ENCODE measurements at places on chromosomes 4 and X. TPM values are rescaled to one million over a fixed set of nuclear protein-coding genes. Genes with fewer than 3 reads are reported as not detected.

DNA sequence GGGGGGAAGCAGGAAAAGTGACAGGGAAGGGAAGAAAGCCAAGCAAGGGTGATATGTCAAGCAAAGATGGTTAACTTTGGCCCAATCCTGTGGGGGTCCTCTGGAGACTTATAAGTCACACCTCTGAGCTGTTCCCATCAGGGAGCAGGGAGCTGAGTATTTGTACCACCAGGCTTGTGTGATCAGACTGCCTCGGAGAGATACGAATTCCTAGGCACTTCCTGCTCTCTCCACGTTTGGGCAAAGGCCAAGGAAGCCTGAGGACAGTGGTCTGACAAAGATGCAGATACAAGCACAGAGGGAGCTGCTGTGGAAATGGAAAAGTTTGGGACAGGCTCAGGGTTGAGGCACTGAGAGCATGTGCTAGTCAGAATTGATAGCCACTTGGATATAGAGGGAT, 10.4 kb upstream of the PPP3CA start:
- DNase-seq: no peak

DNA sequence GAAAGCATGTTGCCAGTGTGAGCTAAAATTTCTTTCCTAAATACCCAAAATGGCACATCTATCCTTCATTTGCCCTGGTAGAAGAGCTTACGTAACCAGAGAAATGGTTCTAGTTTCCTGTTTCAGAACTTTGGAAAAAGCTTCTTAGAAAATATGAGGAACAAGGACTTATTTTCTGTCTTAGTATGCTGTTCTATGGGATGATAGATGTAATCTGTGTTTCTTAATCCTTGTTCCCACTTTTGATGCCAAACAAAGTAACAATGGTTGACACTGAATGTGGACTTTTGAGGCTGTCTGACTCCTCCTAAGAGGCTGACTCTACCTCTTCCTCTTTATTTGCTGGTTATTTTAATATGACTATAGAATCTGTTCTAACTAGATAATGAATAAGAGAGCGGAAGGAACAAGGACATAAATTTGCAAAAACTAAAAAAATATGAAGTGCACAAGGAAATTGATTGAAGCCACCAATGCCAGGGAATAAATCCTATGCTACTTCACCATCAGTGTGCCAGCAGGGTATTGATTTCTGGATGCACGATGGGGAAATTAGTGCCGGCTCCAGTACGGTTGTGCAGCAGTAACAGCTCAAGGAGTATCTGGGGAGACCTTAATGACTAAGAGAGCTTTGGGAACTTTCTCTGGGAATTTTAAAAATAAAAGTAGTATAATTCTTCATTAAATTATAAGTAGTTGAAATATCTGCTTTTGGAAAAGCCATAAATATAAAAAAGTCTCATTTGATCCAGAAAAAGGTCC, 39.4 kb upstream of the TET2 start:
- DNase-seq: no peak

DNA sequence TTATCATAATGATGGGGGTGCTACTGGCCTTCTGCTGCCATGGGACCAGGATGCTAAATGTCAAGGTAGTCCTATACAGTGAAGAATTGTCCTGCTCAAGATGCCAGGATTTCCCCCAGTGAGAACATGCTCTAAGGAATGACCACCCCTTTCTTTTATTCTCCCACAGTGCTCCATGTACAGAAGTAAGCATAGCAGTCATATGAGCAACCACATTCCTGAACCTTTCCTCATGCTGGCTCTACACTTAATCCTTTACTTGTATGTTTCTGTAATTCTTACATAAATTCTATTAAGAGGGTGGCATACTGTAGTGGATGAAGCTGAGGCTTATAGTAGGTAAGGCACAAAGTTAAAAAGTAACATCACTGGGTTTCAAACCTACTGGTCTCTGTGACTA, 20.2 kb downstream of the CYP2U1 start:
- no peak for DNase-seq

DNA sequence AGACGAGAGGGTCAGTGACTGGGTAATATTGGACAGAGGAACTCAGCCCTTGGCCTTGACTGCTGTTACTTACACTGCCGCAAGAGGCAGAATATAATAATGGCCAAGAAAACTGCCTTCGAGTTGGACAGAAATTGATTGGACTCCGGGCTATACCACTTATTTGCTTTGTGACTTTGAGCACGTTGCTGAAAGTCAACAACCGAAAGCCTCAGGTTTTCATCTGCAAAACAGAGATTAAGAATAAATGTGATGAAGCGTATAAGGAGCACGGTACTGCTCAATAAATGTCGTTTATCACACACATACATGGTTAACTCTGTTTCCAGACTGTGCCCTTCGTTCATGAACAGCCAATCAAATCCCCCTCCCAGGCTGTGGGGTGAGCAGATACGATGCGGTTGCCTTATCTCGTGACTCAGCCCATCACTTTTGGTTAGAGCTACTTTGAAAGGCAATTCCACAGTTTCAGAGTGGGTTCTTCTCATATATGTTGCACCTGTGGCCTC, 91.6 kb downstream of the TSPAN7 start:
- DNase-seq: no peak

DNA sequence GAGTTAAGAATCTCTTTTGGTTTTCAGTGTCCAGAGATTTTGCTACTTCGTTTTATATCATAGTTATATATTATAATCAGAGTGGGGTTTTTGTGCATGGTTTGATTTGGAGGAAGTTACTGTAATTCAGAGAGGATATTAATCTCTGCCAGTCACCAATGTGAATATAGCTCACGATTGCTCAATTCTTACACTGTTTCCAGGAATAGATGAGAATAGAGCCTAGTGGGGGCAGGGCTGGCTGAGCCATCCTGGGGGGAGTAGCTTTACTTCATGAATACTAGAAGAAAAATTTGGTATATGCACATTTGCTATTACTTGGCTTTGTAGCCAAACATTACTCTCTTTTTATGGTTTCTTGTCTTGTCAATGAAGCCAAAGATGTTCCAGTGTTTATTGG, 60.9 kb upstream of the TRPC3 start:
- no peak for DNase-seq

GRCh38 chr4:160423879-160424451, 1321.1 kb downstream of the RAPGEF2 start:
- DNase-seq: no peak

- no peak for DNase-seq
Measured at GRCh38 chr4:23814996-23815660, 74.7 kb downstream of the PPARGC1A start.

GRCh38 chrX:134461437-134461836, 1.5 kb downstream of the HPRT1 start:
- DNase-seq: no peak

- DNase-seq: no peak
Measured at GRCh38 chr4:174435974-174436373, 86.3 kb downstream of the HPGD start.

DNA sequence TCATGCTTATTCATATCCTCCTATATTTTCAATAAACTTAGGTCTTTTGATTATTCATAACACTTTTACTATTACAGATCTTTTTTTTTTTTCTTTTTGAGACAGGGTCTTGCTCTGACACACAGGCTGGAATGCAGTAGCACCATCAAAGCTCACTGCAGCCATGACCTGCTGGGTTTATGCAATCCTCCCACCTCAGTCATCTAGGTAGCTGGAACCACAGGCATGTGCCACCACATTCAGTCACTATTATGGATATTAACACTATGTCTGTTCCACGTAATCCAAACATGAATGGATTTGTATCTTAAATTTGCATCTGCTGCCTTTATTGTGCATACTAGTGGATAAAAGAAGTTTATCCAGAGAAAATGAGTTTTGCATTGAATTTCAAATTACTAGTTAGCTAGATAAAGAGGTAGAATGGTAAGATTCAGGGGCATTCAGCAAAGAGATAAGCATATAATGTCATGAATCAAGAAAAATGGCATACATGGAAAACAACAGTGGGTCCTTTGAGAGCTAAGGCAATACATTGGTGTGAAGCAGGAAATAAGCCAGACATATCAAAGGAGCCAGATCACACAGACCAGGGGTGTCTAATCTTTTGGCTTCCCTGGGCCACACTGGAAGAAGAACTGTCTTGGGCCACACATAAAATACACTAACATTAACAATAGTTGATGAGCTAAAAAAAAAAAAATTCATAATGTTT, 13.9 kb downstream of the ANAPC10 start:
- no peak for DNase-seq

DNA sequence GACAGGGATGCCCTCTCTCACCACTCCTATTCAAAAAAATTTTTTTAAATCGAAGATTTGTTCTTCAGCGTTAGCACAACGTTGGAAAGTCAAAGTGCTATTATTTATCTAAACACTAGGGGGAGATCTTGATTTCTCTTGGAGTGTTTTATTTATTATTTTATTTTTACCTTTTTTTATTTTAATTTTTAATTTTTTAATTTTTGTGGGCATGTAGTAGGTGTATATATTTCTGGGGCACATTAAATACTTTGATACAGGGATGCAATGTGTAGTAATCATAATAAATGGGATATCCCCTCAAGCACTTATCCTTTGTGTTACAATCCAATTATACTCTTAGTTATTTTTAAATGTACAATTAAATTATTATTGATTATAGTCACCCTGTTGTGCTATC, 37.4 kb upstream of the SLC10A4 start:
- DNase-seq: no peak

GRCh38 chr4:80196922-80197573, at the start of gene PRDM8:
Gene PRDM8 (plus strand): TSS chr4:80197503. CDS start chr4:80200081, 2,578 bp downstream.
- no peak for DNase-seq

- no peak for DNase-seq
Measured at GRCh38 chrX:80431505-80431832, 11.2 kb downstream of the TENT5D start.

DNA sequence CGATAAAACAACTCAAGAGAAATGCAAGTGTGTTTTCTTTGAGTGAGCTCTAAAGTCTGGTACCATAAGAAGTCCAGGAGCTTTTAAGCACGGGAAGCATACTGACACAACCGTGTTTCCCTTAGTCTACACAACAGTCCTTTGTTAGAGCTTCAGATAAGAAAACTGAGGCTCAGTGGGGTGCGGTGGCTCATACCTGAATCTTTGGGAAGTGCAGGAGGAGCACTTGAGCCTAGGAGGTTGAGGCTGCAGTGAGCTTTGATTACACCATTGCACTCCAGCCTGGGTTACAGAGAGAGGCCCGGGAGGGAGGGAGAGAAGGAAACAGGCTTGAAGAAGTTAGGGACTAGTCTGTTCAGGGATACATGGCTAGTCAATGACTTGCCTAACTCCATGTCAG, 21.9 kb downstream of the LEF1 start:
- DNase-seq: no peak

- no peak for DNase-seq
Measured at GRCh38 chrX:47583240-47583861, 1.1 kb downstream of the TIMP1 start.

DNA sequence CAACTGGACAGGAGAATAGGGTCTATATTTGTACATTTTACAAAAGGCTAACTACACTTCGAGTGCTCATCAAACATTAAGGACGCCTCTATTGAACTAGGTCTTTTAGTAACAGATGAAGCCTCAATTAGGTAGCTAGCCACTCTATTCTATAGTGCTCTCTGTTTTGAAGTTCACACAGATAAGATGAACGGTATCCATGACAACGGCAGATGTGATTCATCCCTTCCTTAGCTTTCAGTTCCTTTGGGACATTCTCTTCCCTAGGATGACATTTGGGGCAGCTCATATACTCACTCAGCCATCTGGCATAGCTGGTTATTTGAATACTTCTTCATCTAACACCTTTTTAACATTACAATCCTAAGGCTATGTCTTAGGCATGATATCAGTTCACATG, 62.4 kb upstream of the WDFY3 start:
- DNase-seq: no peak

DNA sequence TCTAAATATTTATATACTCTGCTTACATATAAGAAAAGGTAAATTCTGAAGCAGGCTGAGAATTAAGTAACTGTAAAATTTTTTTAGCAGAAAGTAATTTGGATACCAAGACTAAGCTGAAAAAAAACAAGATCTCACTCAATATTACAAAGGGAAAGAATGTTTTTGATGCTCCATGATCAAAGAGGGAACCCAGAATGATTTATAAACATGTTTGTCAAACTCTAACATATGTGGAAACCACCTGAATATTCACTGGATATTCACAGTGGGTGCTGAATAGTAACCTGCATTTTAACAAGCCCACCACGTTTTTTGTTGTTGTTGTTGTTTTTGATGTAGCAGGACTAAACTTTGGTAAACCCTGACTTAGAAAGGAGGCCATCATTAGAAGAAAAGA, 324.9 kb upstream of the GATB start:
- no peak for DNase-seq

- no peak for DNase-seq
Measured at GRCh38 chr4:8832113-8832915, 39.3 kb downstream of the HMX1 start.

DNA sequence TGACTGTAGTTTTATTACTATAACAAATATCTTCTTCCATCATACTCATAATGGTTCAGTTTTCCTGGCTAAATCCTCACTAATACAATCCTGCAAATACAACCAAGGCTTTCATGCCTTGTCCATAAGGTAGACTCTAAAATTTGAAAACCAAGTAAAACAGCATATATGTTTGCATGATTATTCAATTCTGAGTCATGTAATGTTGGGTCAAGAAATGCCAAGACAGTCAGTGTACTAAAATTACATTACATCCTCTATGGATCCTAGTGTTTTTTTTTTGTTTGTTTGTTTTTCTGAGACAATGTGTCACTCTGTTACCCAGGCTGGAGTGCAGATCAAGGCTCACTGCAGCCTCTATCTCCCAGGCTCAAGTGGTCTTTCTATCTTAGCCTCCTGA, 38.6 kb upstream of the TEX13D start:
- no peak for DNase-seq

DNA sequence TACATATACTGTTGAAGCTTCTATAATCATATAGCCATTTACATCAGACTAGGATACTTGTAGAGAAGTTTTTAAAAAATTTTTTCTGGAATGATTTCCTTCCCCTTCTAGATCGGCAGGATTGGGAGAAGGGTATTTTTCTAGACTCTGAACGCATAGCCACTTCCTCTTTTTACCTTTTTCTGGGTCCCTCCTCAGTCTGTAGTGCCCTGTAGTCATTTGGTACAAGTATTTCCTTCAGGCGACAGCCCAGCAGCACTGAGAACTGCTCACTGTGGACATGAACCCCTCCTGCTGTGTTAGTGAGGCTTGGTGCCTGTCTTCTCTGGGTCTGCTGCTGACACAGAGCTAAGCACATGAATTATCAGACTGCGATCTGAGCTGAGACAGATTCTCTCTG, 255.4 kb downstream of the ARHGAP10 start:
- DNase-seq: no peak

- DNase-seq: no peak
Measured at GRCh38 chr4:165364452-165365080, 14.2 kb upstream of the CPE start.

GRCh38 chr4:54745031-54745770, 87.4 kb downstream of the KIT start:
- DNase-seq: no peak

The CENPVL1 gene
- total RNA-seq: not detected

The TMEM31 gene
- total RNA-seq: not detected

The MMAA gene
- total RNA-seq: 3.8 TPM

The ITM2A gene
- total RNA-seq: 68.8 TPM

The PABPC1L2B gene
- total RNA-seq: not detected

The XAGE1A gene
- total RNA-seq: not detected

The DUSP21 gene
- total RNA-seq: not detected

The CYBB gene
- 39.9 TPM for total RNA-seq

The EDA2R gene
- 7.0 TPM for total RNA-seq

The DLG3 gene
- total RNA-seq: 18.7 TPM

The NIPAL1 gene
- 0.68 TPM for total RNA-seq

The F11 gene
- not detected for total RNA-seq

All from thoracic aorta (tissue), 2 donors.